GM12865 (cell line): ENCODE measurements at places on chromosomes 3 and 15.
A peak's percentile ranks its signal among the peaks of the same experiment; 100 is the strongest.

DNA sequence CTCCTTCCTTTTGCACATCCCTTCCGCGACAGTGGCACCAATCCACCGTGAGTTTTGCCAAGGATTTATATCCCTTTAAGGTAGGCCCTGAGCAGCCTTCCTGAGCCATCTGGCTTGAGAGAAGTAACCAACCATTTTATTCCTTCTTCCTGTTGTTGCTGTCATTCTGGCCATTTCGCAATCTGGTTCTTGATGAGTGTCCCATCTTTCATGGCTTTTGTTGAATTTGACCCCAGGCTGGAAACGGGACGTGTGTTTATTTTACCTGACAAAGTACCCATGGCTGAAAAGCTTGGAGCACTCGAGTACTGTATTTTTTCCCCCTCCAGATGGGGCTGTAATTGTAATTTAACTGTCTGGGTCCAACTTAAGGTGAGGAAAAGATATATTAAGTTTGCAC, 173.4 kb downstream of the WNT5A start:
- no peak for DNase-seq

DNA sequence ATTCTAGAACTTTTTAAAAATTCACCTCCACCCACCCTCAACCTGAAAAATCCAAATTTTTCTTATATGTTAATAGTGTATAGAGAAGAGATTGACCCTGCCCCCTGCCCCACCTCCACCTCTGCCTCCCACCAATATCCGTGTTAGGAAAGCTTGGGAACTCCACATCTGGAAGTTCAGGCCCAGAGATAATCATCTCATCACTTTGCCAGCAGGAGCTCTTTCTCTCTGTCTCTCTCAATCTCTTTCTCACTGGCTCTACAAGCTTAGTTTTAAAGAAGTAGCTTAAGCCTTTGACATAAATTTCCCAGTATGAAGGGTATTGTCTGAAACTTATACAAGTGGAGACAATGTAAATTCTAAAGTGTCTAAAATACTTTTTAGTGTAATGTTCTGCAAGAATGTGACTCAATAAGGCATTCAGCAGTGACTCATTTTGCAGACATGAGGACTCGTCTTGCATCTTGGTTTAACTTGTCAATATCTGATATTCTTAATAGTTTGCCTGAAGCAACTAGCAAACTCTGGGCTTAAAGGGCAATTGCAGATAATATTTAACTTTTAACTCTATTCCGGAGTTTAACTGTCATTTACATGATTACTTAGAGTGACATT, 299.8 kb upstream of the EPHA3 start:
- DNase-seq: no peak

- DNase-seq: no peak
These were observed 15.4 kb downstream of the SCN5A start for GRCh38 chr3:38634111-38634510.

GRCh38 chr15:92655178-92655995, at the start of gene FAM174B:
TSS of gene FAM174B (minus strand) at chr15:92655775.
- peak; percentile 83 for DNase-seq

DNA sequence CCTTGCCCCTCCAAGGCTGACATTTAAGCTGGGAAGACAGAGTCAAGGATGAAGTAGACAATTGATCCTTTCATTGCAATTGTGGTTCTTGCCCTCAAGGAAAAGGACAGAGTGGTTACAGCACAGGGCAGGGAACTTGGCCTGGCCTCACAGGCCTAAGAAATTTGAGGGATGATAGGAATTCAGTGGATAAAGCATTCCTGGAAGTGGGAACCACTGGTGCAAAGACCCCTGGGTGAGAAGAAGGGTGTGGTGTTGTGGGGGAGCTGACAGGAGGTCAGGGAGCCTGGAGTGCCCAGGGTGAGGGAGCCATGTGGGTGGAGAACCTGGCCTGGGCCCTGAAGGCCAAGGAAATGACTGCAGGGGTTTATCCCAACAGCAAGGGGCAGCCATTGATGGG, 287.4 kb downstream of the UACA start:
- DNase-seq: no peak

- peak; percentile 53 for DNase-seq
These were observed 749.1 kb downstream of the ROBO1 start for GRCh38 chr3:79018671-79019136.

GRCh38 chr3:69566275-69566674, 173.0 kb upstream of the MITF start:
- DNase-seq: no peak

DNA sequence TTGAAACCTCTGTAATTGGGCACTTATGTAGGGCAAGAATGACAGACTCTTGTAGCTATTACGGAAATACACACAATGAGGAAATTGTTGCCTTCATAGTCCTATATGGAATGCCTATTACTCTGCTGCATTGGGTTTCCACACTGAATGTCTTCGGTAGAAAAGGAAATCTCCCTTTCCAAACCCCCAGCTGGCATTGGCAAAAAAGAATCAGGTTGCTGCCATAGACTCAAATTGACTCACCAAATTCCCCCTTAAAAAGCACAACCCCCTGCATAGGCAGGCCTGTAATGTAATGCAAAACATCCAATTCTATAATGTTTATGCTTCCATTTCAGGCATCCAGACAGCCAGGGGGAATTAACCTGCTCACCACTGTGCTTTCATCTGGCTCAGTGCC, 44.8 kb upstream of the NTRK3 start:
- DNase-seq: no peak

DNA sequence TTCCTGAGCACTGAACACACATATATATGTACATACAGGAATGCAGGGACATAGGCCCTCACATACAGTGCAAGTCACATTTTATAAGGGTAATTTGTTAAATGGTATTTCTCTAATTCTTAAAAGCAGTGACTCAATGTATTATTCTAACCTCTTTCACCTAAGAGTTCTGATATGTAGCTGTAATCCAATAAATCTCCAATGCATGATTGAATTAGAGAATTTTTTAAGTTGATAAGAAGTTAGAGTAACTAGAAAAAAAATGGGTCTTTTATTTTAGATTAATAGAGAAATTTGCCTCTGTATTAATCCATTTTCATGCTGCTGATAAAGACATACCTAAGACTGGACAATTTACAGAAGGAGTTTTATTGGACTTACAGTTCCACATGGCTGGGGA, 98.2 kb downstream of the RBMS3 start:
- no peak for DNase-seq

DNA sequence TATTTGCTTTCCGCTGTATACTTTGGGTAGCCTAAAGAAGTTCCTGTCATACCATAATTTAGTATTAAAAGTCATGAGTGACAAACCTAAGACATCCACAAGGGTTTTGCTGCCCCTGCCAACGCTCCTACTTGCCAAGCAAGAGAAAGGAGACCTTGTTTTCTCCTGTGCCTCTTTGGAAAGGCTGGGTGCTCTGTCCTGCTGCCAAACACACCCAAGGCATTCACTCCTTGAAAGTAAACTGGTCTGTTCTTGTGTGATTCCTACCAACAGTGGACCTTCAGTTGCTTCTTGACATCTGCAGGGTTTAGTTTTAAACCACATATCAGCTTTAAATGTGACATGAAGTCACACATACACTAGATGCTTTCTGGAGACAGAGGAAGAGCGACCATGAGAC, 295.4 kb downstream of the SLC9A9 start:
- DNase-seq: no peak

- DNase-seq: no peak
These were observed 5.1 kb downstream of the NECTIN3 start for GRCh38 chr3:111076732-111077131.

DNA sequence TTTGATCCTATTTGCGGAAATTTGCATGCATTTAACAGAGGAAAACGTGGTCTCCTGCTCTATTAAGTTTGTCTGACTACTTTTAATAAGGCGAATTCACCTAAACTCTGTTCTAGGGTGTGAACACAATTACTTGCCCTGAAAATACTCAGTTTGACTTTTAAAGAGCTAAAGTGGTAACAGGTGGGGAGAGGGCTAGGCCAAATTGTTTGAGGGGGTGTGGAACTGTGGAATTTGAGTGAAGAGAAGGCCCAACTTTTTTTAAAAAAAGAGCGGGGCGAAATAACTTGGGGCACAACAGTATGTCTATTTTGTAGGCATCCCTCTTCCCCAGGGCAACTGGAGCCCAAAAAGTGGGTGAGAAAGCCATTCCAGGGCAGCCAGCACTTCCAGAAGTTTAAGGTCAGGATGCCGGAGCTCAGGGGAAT, 580 bp upstream of the FXR1 start:
- peak; percentile 8 for DNase-seq

GRCh38 chr3:40387001-40387894, at the start of gene ENTPD3:
TSS of gene ENTPD3 (plus strand) at chr3:40387184. CDS start at chr3:40388058, 874 bp downstream.
- DNase-seq: no peak

GRCh38 chr3:151400341-151400740, 15.8 kb upstream of the P2RY12 start:
- no peak for DNase-seq

- DNase-seq: no peak
These were observed 449.9 kb upstream of the GOLIM4 start for GRCh38 chr3:168545591-168545990.

GRCh38 chr3:125156456-125156855, 56.1 kb downstream of the SLC12A8 start:
- no peak for DNase-seq

- no peak for DNase-seq
These were observed 188.9 kb downstream of the FMN1 start for GRCh38 chr15:33005582-33005981.

GRCh38 chr3:13579063-13579462, 30.1 kb downstream of the FBLN2 start:
- no peak for DNase-seq

DNA sequence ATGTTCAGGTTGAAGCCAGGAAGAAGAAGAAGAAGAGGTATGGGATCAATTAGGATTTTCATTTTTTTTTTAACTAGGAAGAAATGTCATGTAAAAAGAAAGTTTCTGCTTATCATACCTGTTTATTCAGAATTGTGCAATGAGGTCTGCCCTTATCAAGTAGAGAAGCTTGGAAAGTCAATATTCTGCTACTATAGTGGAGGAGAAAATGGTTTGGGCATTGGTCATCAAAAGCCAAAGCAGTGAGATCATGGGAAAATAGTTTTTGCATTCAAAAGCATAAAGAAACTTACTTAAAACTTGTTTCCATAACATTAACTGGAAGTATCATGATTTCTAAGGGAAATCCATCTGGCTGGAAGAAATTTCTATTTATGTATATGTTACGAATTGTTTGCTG, 1239.2 kb downstream of the NSUN3 start:
- DNase-seq: no peak

DNA sequence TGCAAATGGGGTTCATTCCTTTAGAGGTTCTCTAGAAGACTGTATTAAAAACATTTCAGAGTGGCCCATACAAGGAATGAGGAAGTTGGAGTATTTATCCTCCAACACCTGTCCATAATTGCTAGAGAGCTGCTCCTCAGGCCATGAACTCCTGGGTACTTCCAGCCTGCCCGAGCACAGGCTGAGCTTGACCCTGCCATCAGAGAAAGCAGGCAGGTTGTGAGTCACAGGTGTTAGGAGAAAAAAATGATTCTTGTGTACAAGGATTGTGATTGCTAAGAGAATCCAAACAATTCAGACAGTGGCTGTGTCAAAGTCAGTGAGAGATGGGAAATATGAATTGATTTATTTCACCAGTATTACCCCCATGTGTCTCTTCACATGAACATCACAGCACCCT, 156.8 kb upstream of the GADL1 start:
- DNase-seq: no peak

DNA sequence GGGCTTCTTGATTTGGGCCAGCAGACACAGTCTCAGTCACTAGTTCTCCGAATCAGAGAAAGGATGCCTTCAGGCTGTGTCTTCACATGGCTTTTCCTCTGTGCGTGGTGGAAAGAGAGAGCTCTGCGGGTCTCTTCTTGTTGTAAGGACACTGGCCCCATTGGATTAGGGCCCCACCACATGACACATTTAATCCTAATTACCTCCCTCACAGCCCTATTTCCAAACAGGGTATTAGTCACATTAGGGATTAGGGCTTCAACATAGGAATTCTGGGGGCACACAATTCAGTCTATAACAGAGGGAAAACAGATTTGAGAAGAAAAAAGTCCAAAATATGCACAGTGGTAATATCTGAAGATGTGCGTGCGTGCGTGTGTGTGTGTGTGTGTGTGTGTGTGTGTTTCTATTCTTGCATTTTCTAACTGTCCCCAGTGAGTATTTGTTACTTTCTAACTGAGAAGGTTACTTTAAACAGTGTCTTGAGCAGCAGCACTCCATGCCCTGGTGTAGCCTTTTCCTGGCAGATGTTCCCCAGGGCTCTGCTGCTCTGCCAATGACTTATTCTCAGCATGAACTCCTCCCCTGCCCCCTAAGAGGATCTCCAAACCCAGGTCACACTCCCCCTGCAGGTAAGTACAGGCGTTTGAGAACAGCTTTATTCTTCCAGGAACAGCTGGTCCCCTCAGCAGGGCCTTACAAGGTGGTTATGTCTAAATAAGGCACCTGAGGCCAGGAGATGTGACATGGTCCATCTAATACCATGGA, 72.9 kb downstream of the RPL39L start:
- DNase-seq: peak; percentile 77

GRCh38 chr15:39591896-39592315, 11.0 kb downstream of the THBS1 start:
- no peak for DNase-seq

DNA sequence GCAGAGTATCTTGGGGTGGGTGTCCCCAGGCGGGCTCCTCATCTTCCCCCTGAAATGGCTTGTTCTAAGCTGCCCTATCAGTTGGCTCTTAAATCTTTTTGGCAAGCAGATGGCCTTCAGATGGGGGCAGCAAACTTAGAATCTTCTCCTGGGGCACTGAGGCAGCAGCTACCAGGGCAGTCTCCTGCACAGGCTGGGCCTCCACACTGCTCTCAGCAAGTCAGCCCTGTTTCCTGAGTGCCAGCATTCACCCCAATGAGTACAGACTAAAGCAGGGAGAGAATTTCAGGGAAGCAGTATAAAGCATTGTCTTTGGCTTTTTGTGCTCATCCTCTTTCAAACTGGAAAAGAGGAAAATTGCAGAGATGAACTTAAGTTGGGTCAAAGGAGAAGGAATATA, 51.1 kb upstream of the APEH start:
- DNase-seq: no peak

- DNase-seq: no peak
These were observed 16.9 kb downstream of the ACKR2 start for GRCh38 chr3:42826141-42826540.

DNA sequence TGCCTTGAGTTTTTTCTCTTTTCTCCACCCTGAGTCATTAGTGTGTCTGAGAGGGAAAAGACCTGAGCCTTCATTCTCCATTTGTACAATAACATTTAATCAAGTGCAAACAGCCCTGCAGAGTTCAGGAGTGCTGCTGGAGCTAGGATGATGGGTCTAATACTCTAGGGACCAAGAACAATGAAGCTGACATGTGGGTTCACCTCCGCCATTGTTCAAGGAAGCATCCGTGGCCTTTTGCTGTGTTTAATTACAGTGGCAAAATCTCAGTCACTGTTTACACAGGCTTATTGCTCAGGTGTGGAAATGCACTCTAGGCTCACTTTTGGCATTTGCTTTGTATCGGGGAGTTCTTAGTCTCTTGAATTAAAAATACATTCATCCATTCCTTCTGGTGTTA, 259.6 kb downstream of the LRTM1 start:
- DNase-seq: no peak

GRCh38 chr3:77931255-77932009, 891.5 kb downstream of the ROBO2 start:
- no peak for DNase-seq
